AG20443 (cell line): ENCODE measurements at places on chromosomes 12 and 14.

GRCh38 chr12:117854339-117855012 lies 114.3 kb downstream of the KSR2 start:
- DNase-seq: peak; percentile 45

- no peak for DNase-seq
Observed at GRCh38 chr14:26328791-26329190, 269.0 kb downstream of the NOVA1 start.

GRCh38 chr12:115464111-115464581 lies 780.2 kb upstream of the TBX3 start:
- DNase-seq: no peak

GRCh38 chr14:89336338-89336737 lies 80.7 kb downstream of the FOXN3 start:
- DNase-seq: no peak

DNA sequence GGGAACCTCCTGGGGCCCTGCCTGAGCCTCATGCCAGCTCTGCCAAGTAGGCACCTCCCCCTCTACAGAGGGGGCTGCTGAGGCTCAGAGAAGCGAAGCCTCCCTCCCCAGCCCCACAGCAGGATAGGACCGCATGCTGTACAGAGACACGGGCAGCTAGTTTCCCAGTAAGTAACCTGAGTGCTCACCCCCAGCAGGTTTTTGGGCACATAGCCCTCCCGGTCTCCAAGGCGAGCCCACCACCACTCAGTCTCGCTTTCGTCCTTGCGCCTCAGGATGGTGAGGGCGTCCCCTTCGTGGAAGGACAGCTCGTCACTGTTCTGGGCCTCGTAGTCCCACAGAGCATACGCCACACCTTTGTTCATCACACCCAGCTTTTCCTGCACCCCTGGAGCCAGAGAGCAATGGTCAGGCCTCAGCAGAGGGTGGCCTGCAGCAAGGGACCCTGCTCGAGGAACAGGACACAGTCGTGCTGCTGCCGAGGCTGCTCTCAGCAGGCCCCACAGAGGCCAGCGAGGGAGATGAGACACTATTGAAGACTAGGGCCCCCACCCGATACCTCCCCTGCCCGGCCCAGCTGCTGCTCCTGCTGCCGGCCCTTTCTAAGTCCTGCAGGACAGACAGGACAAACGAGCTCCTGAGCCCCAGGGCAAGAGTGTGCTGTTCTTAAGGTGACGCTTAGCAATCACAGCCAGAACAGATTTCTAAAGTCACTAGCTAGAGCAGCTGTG lies 20.4 kb downstream of the ZFYVE21 start:
- DNase-seq: no peak

- peak; percentile 85 for DNase-seq
Observed at GRCh38 chr14:103091041-103091882, 3.3 kb upstream of the EXOC3L4 start.
